ENCODE measurements at places on chromosomes 7 and 10. TPM values are rescaled to one million over a fixed set of nuclear protein-coding genes. Genes with fewer than 3 reads are reported as not detected.

Gene HHEX
- total RNA-seq = 7.1 TPM

Gene STAG3
- total RNA-seq = 1.1 TPM

Gene ADGRA1
- total RNA-seq = not detected

Gene BICC1
- 92.6 TPM for total RNA-seq

Gene FAM204A
- 58.1 TPM for total RNA-seq

Gene CCDC172
- not detected for total RNA-seq

Gene COBL
- total RNA-seq = not detected

Gene CALHM3
- total RNA-seq = not detected

Gene NOM1
- total RNA-seq = 14.4 TPM

Gene KLF14
- total RNA-seq = under 0.01 TPM

Gene C7orf57
- total RNA-seq = not detected

Gene TEX36
- total RNA-seq = not detected

Gene PRPS1L1
- not detected for total RNA-seq

Gene KLLN
- 0.58 TPM for total RNA-seq

Gene FKBP6
- not detected for total RNA-seq

Gene NPTX2
- 5.4 TPM for total RNA-seq

Gene FOXP2
- total RNA-seq = not detected

Gene CCDC186
- 20.0 TPM for total RNA-seq

Gene ACBD7
- total RNA-seq = 0.85 TPM

Gene UNCX
- not detected for total RNA-seq

Gene PTPRZ1
- total RNA-seq = under 0.01 TPM

Gene NRCAM
- 2.3 TPM for total RNA-seq

Gene CRPPA
- total RNA-seq = 2.0 TPM

Gene PTF1A
- not detected for total RNA-seq

Gene ANXA8L1
- not detected for total RNA-seq

Gene CAV1
- total RNA-seq = 668 TPM

Gene DYDC1
- not detected for total RNA-seq

Gene CYP2E1
- total RNA-seq = 0.28 TPM

Gene VSTM2A
- not detected for total RNA-seq

Gene KDM7A
- total RNA-seq = 7.3 TPM

Gene PPP2R2D
- total RNA-seq = 33.7 TPM

Measured in regular cardiac myocyte (primary cell).